ENCODE measurements at places on chromosomes 2 and 18. TPM values are rescaled to one million over a fixed set of nuclear protein-coding genes. Genes with fewer than 3 reads are reported as not detected.

NPAS2 gene
- 0.59 TPM for total RNA-seq

ALPP gene
- not detected for total RNA-seq

REG3G gene
- not detected for total RNA-seq

PDCL3 gene
- 24.9 TPM for total RNA-seq

EFR3B gene
- 21.2 TPM for total RNA-seq

KIF5C gene
- total RNA-seq = 53.0 TPM

DCAF17 gene
- total RNA-seq = 53.8 TPM

UNC80 gene
- 0.93 TPM for total RNA-seq

SCYGR4 gene
- not detected for total RNA-seq

RNF103 gene
- total RNA-seq = 26.5 TPM

CFC1 gene
- total RNA-seq = not detected

SAG gene
- total RNA-seq = 0.03 TPM

GPR39 gene
- total RNA-seq = 1.4 TPM

SERPINB12 gene
- not detected for total RNA-seq

GRCh38 chr2:120607506-120607905 lies 128.2 kb upstream of the GLI2 start:
- H3K27me3 ChIP-seq = peaks cover 5% of the 10 kb centered on the region
- H3K27ac ChIP-seq = no peak overlapping the region
- DNase-seq = no peak
- H3K36me3 ChIP-seq = no peaks in the 10 kb centered on the region

DNA sequence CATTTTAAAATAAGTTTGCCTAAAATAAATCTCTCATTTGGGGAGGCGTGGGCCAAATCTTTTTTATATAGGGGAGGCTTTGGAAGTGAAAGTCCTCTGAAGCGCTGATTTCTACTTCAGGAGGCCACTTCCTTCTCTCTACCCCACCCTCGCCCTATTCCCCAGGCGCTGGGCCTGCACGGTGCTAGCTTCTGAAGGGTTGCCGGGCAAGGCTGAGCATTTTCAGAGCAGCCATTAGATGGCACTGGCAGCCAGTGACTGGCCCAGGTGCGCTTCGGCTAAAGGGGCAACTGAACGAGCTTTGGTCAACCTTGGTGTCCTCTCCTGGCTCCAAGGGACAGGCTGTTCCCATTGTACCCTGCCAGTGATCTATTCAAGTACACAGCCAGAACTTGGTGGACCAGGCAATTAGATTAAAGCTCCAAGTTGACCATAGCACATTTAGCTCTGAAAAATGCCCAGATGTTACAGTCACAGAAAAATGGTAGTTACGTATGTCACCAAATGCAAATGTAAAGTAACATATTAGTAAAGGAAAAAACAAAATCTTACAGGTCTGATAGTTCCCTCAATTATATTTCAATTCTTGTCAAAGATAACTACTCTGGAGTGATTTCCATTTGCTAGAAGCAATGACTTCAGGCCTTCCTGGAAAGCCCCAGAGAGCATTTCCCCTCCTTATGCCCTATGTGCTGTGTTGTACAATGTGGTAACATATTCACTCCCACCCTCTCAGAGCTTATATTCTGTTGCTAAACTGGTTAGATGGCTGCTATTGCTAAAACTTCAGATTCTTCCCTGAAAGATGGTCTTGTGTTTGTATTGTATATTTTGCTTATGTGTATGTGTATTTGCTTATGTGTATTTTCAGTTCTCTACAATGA lies 2.1 kb downstream of the POMC start:
- H3K27ac ChIP-seq = no peak overlapping the region
- no peak overlapping the region for H3K4me3 ChIP-seq
- H3K4me1 ChIP-seq = peaks cover 9% of the 10 kb centered on the region
- H3K27me3 ChIP-seq = peaks cover 74% of the 10 kb centered on the region

- no peak overlapping the region for H3K4me3 ChIP-seq
- H3K27ac ChIP-seq = no peak overlapping the region
Measured at GRCh38 chr2:100252811-100253698, 69.2 kb downstream of the LONRF2 start.

DNA sequence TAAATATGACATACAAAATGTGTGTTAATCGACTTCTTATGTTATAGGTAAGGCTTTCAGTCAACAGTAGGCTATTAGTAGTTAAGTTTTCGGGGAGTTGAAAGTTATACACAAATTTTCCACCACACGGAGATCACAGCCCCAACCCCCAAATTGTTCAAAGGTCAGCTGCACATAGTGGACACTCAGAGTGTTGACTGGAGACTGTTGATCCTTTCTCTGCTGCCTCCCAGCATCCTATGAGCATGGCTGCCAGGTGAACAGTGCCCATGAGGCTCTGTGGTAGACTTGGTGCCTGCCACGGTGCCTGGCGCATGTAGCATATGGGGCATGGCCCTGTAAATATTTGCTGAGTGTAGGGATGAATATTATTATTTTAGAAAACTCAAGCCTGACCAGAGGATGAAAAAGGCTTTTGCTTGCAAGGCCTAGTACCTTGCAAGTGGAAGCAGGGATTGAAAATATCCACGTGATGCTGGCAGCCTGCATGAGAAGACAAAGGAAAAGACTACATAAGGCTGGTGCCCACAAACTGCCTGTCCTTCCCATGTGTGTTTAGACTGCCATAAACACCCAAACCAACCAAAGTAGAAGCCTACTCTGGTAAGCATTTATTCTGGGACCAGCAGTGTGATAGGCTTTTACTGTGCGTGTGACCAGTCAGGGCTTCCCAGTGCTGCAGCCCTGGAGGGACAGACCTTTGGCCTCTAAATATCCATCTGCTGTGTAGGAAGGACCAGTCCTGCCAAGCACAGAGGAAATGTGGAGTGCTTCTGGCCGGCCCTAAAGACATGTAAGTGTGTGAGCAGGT lies 226.1 kb downstream of the LDLRAD4 start:
- H3K4me1 ChIP-seq = peaks cover 19% of the 10 kb centered on the region
- DNase-seq = no peak
- H3K36me3 ChIP-seq = no peaks in the 10 kb centered on the region
- no peak overlapping the region for H3K4me3 ChIP-seq
- peaks cover 61% of the 10 kb centered on the region for H3K27me3 ChIP-seq

GRCh38 chr18:48308027-48308635 lies 101.1 kb downstream of the ZBTB7C start:
- H3K27ac ChIP-seq = no peak overlapping the region
- no peaks in the 10 kb centered on the region for H3K27me3 ChIP-seq
- peaks cover 26% of the 10 kb centered on the region for H3K4me1 ChIP-seq
- H3K36me3 ChIP-seq = no peaks in the 10 kb centered on the region
- DNase-seq = no peak

- no peaks in the 10 kb centered on the region for H3K36me3 ChIP-seq
- no peak for DNase-seq
- H3K4me1 ChIP-seq = peaks cover 29% of the 10 kb centered on the region
- H3K27ac ChIP-seq = no peak overlapping the region
Measured at GRCh38 chr2:143793381-143793780, 664.2 kb downstream of the ARHGAP15 start.

- no peak overlapping the region for H3K27ac ChIP-seq
- H3K36me3 ChIP-seq = no peaks in the 10 kb centered on the region
- no peak for DNase-seq
- no peaks in the 10 kb centered on the region for H3K27me3 ChIP-seq
- no peaks in the 10 kb centered on the region for H3K4me1 ChIP-seq
Measured at GRCh38 chr2:64888591-64889309, 100.4 kb upstream of the SLC1A4 start.

- no peaks in the 10 kb centered on the region for H3K4me1 ChIP-seq
- DNase-seq = no peak
- H3K27ac ChIP-seq = no peak overlapping the region
- H3K27me3 ChIP-seq = no peaks in the 10 kb centered on the region
- no peak overlapping the region for H3K4me3 ChIP-seq
- no peaks in the 10 kb centered on the region for H3K36me3 ChIP-seq
Measured at GRCh38 chr2:220175967-220176366, 548.5 kb downstream of the SLC4A3 start.

DNA sequence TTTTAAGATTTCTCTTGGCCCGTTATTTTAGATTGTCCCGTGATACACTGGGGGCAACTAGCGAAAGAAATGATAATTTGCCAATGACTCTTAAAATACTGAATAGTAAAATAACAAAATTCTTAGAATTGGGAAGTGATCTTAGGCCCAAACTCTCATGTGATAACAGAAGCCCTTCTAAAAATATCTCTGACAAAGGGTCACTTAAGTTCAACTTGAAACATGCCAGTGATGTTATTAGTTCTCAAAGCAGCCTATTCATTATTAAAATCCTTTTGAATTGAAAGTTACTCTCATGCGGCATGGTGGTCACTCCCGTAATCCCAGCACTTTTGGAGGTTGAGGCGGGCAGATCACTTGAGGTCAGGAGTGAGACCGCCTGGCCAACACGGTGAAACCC lies 920.9 kb downstream of the NRXN1 start:
- no peaks in the 10 kb centered on the region for H3K27me3 ChIP-seq
- no peak for DNase-seq
- no peaks in the 10 kb centered on the region for H3K4me1 ChIP-seq
- H3K27ac ChIP-seq = no peak overlapping the region
- no peak overlapping the region for H3K4me3 ChIP-seq
- H3K36me3 ChIP-seq = no peaks in the 10 kb centered on the region

DNA sequence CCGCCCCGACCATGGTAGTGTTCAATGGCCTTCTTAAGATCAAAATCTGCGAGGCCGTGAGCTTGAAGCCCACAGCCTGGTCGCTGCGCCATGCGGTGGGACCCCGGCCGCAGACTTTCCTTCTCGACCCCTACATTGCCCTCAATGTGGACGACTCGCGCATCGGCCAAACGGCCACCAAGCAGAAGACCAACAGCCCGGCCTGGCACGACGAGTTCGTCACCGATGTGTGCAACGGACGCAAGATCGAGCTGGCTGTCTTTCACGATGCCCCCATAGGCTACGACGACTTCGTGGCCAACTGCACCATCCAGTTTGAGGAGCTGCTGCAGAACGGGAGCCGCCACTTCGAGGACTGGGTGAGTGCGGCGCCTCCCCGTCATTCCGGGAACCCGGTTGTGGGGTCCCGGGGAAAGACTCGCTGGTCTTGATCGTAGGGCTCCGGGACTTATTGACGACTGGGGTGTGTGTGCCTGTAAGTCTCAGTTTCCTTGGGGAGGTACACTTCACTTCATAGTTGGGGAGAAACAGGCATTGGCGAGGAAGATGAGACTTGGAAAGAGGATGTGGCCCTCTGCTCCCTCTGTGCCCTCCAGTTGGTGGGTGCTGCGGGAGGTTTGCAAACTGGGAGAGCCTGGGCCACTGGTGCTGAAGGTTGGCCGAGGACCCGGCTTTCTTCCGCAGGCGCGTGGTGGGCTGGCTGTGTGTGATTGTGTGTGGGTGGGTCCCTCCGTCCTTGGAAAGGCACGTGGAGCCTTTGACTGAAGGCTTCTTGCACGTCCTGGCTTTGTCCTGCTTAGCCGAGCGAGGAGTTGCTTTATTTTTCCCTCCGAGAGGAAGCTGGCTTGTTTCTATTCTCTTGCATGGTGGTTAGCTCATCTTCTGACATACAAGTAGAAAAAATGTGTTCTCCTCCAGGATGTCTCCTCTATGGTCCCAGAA lies 886 bp downstream of the PRKCE start:
- no peak overlapping the region for H3K27ac ChIP-seq
- peaks cover 77% of the 10 kb centered on the region for H3K27me3 ChIP-seq
- H3K36me3 ChIP-seq = no peaks in the 10 kb centered on the region
- peaks cover 13% of the 10 kb centered on the region for H3K4me1 ChIP-seq
- peak overlapping the region; percentile 92 for H3K4me3 ChIP-seq

- no peaks in the 10 kb centered on the region for H3K27me3 ChIP-seq
- no peak for DNase-seq
- H3K36me3 ChIP-seq = no peaks in the 10 kb centered on the region
- H3K27ac ChIP-seq = no peak overlapping the region
- no peak overlapping the region for H3K4me3 ChIP-seq
Measured at GRCh38 chr2:159558479-159558878, 57.9 kb downstream of the BAZ2B start.

GRCh38 chr18:45722899-45723298 lies 1.1 kb upstream of the SLC14A1 start:
- DNase-seq = peak; percentile 76
- H3K4me1 ChIP-seq = no peaks in the 10 kb centered on the region
- H3K27ac ChIP-seq = no peak overlapping the region
- no peak overlapping the region for H3K4me3 ChIP-seq

DNA sequence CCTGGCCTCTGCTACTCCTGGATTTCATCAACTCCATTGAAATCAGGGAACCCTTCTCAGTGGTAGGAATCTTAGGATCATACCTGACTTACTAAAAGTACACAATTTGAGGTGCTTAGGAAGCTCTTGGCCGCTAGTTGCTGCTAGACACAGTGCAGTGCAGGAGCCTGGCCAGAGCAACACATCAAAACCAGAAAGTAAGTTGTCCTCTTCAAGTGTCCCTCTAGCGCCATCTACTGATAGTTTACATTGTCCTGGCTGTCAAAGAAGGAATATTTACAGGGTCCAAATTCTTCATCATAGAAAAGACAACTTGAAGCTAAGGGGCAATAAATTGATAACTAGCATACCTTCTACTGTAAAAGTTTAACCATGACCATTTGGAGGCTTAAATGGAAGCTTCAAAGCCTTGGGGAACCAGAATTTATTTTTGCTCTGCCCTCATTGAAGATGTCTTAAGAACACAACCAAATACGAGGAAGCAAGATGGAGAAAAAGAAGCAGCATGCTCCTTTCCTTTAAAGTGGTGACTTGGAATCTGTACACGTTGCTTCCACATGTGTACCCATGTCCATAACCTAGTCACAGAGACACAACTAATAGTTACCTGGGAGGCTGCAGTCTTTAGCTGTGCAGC lies 889.1 kb upstream of the GCFC2 start:
- peak; percentile 94 for DNase-seq
- no peak overlapping the region for H3K27ac ChIP-seq
- H3K36me3 ChIP-seq = no peaks in the 10 kb centered on the region

GRCh38 chr2:165193178-165193777 lies 10.6 kb downstream of the SCN3A start:
- no peak overlapping the region for H3K4me3 ChIP-seq
- H3K27me3 ChIP-seq = no peaks in the 10 kb centered on the region
- no peaks in the 10 kb centered on the region for H3K4me1 ChIP-seq
- no peak for DNase-seq
- no peaks in the 10 kb centered on the region for H3K36me3 ChIP-seq

- H3K36me3 ChIP-seq = no peaks in the 10 kb centered on the region
- H3K4me1 ChIP-seq = no peaks in the 10 kb centered on the region
- H3K4me3 ChIP-seq = no peak overlapping the region
- no peak overlapping the region for H3K27ac ChIP-seq
- H3K27me3 ChIP-seq = peaks cover 21% of the 10 kb centered on the region
Measured at GRCh38 chr2:74911061-74911460, 47.4 kb upstream of the POLE4 start.

DNA sequence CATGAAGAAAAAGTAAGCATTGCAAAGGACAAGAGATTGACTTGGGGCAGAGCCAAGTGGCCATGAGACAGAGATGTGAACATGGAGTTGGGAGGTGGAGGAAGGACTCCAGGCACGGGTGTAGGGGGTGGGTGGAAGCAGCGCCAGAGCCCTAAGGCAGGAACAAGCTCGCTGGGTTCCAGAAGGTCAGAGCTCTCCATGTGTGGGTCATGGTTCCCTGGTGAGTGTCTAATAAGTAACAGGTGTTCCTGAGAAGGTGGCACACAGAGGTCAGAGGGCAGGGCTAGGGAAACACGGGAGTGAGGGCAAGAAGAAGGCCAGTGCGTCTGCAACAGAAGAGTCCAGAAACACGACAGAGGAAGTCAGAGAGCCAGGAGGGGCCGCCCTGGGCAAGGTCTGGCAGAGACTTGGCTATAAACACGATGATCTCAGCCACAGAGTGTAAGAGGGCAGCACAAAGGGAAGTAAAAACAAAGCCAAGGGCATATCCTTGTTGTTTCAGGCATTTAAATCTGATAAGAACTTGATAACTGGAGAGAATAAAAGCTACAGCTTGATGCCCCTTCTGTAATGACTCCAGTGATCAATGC lies 260.8 kb downstream of the TGIF1 start:
- DNase-seq = no peak
- no peaks in the 10 kb centered on the region for H3K27me3 ChIP-seq
- H3K4me3 ChIP-seq = no peak overlapping the region
- no peak overlapping the region for H3K27ac ChIP-seq
- peaks cover 13% of the 10 kb centered on the region for H3K4me1 ChIP-seq

Data from neural progenitor cell (in vitro differentiated cells).